ENCODE measurements at places on chromosomes 2 and 18.

DNA sequence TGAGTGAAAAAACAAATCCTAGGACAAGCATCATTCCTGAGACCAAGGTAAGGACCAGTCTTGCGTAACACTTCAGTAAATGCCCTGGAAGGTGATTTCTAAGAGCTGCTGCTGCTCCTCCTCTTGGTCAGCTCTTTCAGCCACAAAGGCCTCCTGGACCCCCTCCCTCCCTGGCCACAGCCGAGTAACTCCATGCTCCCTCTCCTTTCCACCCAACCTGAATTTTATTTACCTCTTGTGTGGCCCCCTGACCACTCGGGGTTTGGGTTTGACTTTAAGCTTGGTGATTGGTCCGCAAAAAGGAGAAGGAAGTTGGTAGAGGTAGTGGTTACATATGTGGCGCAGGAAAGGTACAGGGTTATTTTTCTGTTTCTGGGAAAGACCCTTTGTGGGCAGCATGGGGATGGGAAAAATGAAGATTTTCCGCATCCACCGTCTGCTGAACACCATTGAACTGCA lies 9.2 kb downstream of the HTRA2 start:
- no peak for DNase-seq

DNA sequence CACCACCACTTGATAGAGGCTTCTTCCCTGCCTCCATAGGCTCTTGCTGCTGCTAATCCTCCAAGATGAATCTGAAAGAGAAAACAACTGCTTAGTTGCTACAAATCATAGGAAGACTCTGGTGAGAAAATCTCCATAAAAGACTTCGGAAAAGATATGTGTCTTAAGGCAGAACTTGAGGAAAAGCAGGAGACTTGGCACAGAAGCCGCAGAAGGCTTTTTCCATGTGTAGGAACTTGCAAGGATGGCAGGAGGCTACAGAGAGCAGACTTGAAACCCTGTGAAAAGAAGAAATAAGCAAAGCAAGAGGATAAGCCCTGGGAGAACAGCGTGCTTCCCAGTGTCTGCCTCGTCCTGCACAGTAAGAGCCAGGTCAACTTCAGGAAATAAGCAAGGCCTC lies 128.2 kb upstream of the NDUFV2 start:
- DNase-seq = no peak

GRCh38 chr2:120258196-120258595 lies 5.5 kb downstream of the RALB start:
- no peak for DNase-seq

- no peak for DNase-seq
Measured at GRCh38 chr2:148877403-148877740, 2.3 kb downstream of the KIF5C start.

DNA sequence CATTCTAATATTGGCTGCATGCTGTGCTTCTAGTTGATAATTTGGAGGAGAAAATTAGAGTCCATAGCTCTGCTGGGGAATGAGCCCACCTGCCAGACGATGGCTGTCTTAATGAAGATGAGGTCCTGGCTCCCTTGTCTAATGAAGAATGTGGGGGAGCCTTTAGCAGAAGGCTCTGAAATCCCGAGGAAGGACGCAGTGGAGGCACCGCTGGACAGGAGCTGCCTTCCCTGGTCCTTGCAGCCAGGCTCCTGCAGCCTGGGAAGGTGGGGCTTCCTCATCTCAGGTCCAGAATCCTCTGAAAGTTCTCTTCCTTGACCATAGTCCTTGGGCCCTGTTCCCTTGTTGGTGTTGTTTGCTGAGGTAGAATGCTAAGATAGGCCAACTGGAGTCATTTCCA lies 208.3 kb downstream of the AGAP1 start:
- no peak for DNase-seq

DNA sequence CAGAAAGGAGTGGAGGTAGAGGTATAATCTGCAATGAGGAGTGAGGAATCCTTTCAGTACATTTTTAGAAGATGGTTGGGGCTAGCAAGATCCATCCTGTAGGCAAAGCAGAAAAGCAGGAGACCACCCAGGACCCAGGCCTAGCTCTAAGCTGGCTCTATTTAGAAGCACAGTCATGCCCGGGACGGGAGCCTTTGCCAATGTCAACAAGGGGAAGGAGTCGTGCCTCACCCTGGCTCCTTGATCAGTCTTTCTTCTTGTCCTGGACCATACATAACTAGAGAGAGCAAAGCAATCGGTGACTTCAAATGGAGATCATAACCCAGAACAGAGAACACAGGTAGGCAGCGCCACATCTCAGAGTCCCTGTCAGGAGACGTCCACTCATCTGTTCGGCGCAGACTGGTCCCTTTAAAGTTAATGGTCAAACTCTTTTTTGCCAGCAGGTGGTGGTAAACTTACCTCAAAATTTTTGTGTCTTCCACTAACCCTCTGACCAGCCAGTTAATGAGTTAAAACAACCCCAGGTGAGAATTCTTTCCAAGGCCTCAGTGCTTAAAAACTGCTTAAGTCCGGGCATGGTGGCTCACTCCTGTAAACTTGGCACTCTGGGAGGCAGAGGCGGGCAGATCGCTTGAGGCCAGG lies 8.0 kb downstream of the MC5R start:
- DNase-seq = no peak

DNA sequence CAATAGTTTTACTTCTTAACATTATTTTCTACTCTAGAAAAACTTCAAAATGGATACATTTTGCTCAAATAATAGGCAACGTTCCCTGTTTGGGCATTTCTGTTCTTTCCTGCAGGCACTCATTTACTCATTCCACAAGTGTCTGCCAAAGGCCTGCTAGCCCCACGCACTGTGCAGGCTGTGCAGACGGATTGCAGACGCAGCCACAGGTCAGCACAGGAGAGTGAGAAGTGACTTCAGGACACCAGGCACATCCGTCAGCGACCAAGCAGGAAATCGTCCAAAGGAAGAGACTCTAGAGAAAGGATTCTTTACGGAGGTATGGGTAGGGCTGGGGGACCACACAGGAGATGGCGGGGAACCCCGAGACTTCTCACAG lies 103.0 kb upstream of the AGAP1 start:
- no peak for DNase-seq

GRCh38 chr2:168224346-168224745 lies 23.0 kb downstream of the STK39 start:
- DNase-seq = no peak

GRCh38 chr18:68461481-68462018 lies 253.4 kb downstream of the TMX3 start:
- DNase-seq = no peak

GRCh38 chr2:50018292-50018691 lies 864.0 kb upstream of the FSHR start:
- no peak for DNase-seq

DNA sequence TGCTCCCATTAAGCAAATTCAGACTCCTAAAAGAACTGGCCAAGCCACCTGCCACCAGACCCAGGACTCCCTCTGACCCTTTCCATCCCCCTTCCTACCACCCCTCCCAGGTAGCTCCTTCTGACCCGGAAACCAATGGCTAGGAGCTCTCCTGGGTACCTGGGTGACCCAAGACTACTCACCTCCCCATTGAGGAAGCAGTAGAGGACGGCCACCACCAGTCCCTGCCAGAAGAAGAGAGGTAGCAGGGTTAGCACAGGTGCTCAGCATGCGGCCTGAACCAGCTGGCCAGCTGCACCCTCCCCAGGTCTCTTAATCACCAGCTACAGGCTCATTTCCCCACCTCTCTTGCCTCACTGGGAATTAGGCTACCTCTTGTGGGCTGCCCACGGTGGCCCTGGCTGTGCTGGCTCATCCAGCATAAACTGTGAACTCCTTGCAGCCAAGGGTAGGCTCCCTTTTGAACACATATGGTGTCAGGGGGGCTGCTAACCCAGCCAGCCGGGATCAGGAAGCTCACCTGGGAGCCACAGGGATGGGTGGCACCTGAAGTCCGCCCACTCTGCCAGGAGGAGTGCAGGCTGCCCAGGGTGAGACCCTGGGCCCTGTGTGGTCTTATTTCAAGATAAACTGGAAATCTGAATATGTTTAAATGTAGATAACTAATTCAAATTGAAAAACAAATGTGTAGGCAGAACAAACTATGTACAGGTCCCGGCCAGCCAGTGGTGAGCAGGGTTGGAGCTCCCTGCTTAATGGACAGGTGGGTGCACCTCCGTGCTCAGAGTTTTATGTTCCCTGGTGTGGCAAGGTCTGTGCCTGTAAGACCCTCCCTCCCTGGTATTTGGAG lies 9.9 kb downstream of the TMEM37 start:
- no peak for DNase-seq

DNA sequence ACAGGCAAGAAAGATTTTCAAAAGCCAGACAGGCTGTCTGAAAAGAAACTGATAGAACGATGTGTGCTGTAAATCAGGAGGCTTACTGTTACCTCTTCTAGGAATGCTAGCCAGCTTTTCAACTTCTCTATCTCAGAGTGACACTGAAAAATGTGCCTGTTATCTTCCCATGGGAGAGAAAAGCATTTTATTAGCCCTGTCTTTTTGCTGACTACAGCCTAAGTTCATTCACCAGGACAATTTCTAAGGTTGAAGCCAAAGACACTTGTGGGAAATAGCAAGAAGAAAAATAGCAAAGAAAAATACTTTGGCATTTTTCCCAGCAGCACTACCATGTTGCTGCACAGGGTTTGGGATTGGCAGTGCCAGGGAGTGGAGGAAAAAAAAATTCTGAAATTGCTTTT lies 34.0 kb downstream of the ABCB11 start:
- no peak for DNase-seq

- no peak for DNase-seq
Measured at GRCh38 chr2:170365686-170366085, 187.7 kb downstream of the MYO3B start.

GRCh38 chr2:38978296-38978903 lies 88.7 kb downstream of the ARHGEF33 start:
- DNase-seq = no peak

- DNase-seq = no peak
Measured at GRCh38 chr2:233487748-233488345, 78.7 kb downstream of the USP40 start.

DNA sequence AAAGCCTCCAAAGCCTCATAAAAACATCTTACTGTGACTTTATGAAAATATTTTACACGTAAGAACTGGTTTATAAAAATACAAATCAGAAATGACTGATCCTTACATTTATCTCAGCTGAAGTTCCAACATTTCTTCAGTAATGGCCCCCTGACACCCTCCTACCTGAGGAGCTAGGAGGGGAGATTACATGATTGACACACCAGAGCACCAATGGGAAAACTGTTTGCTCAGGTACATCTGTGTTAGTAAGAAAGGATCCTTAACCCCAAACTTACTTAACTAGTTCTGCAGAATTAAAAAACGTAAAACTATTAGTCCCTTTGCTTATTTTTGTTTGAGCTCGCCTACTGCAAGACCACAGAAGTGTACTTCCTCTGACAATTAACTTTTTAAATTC lies 27.0 kb downstream of the ENOSF1 start:
- DNase-seq = no peak

DNA sequence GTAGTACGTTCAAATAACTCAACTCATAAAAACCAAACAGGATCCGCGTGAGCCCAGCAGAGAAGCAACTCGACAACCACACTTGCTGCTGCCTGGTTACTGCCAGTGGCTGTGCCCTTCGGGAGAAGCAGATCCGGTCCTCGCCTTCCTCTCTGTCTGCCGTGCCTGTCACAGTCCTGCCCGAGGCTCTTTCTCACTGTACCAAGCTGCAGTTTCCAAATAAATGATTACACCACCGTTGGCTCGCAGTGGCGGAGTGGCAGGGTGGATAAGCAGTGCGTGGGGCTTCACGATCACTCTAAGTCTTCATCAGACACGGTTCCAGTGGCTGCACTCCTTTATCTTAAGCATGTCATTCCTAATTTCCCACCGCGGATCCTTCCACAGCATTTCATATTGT lies 26.1 kb upstream of the SALL3 start:
- no peak for DNase-seq

DNA sequence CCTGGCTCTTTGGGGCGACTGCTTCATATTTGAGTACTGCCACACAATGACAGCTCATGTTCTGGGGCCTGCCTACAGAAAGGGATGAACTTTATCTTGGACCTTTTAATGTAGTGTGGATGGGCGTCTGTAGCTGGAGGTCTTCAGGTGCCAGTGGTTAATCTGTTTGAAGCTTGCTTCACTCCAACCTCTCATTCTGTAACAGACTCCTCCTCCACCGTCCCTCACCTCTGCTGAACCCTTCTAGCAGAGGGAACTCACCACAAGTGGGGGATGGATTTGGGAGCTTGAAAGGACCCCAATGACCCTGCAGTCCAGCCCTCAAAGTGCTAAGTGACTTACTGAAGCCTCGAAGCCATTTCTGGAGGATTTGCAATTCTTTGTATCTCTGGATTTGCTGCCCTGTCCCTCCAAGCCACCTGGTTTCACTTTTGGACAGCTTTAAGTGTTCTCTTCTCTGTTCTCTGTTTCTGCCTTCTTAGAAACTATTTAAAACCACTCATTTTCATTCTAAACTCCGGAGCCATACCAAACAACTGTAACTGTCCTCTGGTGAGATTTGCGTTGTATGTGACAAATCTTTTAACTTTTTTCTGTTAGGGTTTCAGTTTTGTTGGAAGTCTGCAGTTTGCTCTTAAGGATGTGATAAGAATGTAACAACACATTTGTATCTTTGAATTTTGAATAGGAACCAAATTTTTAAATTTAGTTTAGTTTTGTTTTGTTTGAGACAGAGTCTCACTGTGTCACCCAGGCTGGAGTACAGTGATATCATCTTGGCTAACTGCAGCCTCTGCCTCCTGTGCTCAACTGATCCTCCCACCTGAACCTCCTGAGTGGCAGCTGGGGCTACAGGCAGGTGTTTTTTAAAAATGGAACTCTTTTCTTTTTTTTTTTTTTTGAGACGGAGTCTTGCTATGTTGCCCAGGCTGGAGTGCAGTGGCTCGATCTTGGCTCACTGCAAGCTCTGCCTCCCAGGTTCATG lies 37.0 kb upstream of the CASP8 start:
- no peak for DNase-seq

DNA sequence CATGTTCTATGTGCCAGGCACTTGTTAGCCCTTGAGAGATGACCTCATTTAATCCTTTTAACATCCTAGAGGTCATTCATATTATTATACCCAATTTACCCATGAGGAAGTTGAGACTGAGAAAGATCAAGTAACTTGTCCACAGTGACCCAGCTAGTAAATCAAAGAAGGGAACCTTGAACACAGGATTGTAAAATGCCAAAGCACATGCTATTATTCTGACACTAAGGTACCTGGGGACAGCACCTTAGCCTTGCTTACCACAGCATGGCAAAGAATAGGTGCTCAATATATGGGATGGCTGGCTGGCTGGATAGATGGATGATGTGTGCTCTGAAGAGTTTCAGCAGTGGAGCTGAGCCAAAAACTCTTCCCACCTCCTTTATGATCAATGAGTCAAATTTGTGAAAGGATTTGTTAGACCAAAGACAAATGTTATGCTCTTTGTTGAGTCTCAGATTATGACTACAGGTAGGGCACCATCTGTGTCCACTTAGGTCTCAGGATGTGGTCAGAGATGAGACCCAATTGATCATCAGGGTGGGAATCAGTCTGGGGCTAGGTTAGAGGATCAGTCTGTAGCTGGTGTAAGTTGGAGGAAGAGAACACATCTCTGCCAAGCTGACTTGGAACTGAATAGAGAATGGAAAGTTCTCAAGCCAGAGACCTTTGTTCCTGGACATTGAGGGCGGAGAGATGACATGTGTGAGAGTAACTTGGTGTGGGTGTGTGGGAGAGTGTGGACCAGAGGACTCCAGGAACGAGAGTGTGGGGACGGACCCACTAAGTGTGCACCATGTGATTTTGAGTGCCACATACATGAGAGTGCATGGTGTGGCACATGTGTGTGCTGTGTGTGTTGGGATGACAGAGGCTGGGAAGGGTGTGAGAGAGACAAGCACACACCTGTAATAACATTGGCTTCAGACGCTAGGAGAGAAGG lies 16.3 kb upstream of the PKDCC start:
- DNase-seq = no peak
